ENCODE measurements at places on chromosomes 11 and 22. TPM values are rescaled to one million over a fixed set of nuclear protein-coding genes. Genes with fewer than 3 reads are reported as not detected.

CCDC116 gene
- total RNA-seq = 0.48 TPM

SGSM1 gene
- total RNA-seq = 0.09 TPM

BTBD18 gene
- not detected for total RNA-seq

YAP1 gene
- 0.20 TPM for total RNA-seq

DDIAS gene
- total RNA-seq = 27.8 TPM

- no peak for DNase-seq
Measured at GRCh38 chr11:68140496-68141245, 19.5 kb upstream of the CHKA start.

GRCh38 chr22:23716811-23717801 lies 26.3 kb downstream of the RGL4 start:
- DNase-seq = peak; percentile 88

DNA sequence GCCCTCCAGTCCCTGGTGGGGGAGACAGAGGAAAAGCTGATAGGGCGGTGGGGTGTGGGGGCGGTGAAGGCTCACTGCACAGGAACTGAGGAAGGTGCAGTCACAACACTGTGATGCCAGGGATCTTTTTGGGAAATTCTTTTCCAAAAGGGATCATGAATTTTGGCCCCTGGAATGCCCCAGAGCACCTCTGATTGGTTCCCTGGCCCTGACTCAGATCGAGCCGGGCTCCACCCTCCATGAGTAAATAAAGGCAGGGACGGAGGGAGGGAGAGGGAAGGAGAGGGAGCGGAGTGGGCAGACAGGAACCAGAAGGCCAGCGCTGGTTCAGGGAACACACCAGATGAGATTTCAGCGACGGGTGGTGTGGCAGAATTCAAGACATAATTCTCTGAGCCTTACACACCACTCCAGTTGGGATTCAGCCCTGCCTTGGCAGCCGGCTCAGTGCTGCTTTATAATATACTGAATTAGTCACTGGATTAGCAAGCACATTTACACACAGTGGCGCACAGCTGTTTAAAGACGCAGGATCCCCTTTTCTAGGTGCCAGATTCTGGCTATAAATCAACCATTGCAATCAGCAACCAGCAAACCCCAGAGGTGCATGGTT lies 80.3 kb downstream of the ETS1 start:
- DNase-seq = no peak

DNA sequence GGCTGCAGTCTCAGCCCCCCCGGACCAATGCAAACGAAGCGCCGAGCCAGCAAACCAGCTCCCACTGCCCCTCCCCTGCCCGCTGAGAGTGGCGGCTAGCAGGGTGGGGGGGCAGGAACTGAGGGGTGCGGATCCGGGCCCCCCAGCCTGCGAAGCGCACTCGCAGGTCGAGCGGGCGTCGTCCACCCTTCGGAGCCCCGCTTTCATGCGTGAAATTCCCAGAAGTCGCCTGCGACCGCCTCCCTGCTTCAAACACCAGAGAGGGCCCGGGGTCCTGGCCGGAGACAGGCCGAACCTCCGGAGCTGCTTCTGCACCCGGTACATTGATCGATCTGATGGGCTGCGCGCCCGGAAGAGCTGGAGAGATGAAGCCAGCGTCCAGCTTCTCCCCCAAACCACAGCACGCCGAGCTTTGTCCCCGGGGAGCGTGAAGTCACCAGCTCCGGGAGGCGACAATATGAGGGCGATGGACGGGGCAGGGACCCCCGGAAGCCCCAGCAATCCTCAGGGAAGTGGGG lies 646 bp upstream of the PATZ1 start:
- DNase-seq = peak; percentile 48

GRCh38 chr22:23495614-23496444 lies 84.3 kb downstream of the IGLL1 start:
- no peak for DNase-seq

- DNase-seq = no peak
Measured at GRCh38 chr11:71248656-71249055, 3.7 kb downstream of the SHANK2 start.

DNA sequence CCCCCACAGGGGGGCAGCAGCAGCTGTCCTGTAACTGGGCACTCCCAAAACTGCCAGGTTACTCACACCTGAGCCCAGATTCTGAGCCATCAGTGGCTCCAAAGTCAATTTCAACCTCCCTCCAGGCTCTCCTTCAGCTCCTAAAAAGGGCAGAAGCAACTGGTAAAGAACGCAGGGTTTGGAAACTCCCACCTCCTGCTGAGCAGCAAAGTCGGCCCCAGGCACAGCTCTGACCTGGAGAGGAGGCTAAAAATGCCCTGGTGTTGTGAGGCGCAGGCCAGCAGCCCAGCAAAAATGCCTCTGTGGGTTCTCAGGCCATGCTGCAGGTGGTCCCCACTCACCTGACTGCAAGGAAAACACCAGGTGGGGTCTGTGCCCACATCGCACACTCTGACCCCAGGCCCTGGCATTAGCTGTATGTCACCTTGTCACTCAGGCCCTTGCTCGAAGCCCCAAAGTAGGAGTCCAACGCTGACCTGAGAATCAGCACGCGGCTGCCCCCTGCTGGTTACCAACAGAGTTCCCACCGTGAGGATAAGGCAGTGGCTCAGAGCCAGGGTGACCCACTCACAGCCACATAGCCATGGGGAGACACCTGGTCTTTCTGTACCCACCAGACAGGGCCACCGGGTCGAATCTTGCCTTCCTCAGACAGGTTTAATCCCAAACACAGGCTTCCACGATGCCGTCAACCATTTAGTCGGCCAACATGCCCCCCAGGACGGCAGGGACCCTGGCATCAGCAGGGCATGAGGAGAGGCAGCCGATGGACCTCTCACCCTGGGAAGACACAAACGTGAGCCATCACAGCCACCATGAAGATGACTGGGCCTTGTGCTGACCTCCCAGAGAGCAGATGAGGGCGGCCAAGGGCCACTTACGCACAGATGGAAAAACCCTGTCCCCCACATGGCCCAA lies 11.1 kb downstream of the POLR3H start:
- peak; percentile 38 for DNase-seq

DNA sequence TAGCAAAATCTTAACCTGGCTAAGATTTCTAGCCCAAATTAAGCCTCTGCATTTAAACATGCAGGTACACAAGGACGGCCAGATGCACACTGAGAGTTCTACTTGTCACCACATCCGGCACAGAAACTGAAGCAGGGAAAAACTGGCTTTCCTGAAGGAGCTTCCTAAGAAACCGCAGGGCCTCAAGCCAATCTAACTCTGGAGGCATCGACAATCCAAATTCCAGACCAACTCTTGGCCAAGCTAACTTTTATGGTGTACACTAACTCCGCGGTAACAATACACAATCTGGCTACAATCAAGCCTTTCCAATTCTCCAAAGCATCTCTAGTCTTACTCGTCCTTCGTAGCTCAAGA lies 1.2 kb downstream of the MSANTD2 start:
- no peak for DNase-seq

DNA sequence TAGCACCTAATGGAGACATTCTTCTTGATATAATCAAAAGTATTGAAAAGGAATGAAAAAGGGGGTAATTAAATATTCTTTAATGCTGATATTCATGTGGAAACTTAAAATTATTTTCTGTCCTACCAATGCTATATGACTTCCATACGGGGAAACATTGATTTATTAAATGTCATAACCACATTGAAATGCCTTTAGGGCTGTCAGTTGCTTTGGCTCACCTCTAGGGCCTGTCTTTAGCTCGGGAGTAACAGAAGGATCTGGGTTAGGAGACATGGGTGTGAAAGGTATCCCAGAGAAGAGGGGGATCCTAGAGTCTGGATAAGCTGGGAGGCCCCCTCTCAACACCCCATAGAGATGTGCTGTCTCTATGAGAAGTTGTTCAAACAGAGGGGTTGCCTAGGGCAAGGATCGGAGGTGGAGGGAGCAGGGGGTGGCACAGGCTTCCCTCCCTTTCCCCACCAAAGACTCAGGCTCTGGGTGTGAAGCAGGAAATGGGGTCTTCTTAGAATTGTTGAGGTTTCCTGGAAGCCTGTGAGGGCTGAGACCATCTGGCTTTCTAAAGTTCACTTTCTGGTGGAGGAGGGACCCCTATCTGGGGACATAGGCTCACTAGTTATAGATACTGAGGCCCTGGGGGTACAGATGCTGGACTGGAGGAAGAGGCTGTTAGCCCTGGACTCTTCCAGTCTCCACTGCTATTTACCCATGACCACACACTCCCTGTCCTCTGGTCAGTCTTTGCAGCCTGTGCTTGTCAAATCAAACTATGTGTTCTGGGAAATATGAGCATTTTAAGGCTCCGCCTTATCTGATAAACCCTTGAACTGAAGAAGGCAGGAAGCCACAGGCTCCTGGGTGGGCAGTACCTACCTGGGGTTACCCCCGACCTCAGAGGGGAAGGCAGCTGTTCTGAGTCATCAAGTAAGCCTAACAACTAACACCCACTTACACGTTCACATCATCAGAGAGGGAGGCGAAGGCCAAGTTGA lies 55.8 kb upstream of the RRAS2 start:
- peak; percentile 72 for DNase-seq

DNA sequence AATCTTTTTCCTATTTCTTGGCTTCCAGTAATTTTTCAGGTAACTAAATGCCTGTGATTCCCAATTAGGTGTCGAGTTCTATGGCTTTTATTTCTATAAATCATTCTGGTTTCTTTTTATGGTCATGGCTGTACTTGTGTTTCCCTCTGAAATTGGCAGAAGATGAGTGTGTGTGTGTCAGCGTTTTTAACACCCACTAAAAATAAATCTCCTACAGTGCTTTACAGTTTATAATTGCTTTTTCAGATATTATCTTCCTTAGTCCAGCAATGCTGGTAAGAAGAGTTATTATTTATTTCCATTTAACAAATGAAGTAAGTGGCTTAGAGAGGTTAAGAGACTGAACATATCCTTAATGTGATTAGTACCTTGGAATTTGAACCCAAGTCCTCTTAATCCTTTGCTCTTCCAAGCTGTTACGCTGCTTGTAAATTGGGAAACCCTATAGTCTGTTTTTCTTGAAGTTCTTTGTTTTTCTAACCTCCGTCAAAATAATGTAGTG lies 125.2 kb downstream of the TEAD1 start:
- no peak for DNase-seq

DNA sequence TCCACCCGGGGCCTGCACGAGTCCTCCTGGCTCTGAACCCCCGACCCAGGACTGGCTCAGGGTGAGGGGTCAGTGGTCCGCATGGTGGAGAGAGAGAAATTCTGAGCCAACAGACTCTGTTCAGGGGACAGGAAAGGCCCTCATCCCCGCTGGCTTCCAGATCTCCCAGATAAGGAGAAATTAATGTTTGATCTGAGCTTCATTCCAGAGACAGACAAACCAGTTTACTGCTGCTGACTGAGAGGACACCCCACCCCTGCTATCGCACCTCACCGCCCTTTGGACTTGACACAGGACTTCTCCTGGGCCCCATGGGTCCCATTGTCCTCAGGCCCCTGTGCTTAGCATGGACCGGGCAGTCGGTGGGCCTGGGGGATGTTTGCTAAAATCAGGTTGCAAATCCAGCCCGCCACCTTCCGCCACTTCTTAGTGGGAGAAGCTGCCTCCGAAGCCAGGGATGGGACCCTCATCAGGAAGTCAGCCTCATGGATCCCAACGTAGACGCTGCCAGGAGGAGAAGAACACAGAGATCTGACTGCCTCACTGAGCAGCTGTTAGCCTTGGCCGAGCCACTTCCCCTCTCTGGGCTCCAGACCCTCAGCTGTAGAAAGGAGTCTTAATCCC lies 11.2 kb upstream of the UPK3A start:
- DNase-seq = no peak

DNA sequence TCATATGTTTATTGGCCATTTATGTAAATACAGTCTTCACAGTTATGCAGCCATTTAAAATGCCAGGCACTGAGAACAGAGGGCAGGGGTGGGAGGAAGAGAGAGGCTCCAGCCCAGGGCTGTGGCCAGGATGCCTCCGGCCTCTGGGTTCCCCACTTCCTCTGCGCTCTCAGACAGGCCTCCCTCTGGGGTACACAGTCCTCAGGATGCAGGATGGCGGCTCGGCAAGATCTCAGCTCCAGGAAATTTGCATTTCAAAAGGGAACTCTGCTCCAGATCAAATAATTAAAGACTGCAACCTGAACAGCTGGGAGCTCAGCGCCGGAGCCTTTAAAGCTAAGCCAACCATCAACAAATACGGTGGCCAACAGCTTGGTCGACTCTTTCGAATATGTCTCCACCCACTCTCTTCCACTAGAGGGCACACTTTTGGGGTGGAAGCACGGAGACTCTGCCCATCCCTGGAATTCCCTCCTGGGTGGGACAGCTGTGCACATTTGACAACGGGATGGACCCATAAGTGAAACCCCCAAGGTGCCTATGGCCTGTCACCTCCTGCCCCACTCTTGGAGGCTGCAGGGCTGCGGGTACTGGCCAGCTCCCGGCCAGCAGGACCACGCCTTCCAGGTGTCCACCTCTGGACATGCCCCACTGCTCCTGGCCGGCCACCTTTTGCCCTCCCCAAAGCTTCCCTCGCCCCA lies 1044.7 kb downstream of the BRD1 start:
- no peak for DNase-seq

DNA sequence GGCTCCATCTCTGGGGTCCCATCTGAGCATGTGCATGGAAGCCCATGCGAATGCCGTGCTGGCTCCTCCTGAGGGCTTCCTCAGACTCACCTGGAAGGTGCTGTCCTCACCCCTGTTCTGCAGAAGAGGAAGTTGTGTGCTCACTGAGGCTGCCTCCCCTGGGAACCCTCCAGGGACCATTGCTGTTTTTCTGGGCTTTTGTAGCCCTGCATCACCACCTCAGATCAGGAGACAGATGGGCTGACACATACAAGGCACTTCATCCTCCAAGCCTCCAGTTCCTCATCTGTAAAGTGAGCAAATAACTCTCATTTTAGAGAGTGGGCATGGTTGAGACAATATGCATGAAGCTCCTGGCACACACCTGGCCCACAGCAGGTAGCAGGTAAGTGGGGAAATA lies 12.1 kb upstream of the LRRC32 start:
- no peak for DNase-seq

DNA sequence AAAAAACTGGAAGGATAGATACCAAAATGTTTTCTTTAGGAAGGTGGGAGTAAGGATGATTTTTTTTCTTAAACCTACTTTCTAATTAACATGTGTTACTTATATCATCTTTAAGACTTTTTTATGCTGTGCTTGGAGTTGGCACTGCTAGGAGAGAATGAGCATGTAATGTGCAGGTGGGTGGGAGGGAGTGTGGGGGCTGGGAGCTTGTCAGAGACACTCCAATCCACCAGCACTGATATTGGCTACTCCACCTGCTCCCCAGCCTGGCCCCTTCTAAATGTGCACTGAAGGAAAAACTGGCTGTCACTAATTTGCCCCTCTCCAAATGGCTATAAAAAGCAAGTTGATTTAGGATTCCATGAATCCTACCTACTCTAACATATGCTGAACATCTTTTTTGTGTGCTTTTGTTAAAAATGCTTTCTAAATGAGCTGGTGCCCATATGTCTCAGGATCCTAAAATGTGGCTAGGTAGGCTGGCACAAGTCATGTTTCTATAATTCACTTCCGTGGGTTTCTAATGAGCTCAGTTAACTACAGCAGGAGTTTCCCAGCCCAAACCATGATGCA lies 44.3 kb upstream of the BMAL1 start:
- no peak for DNase-seq

GRCh38 chr11:77467993-77468392 lies 5.9 kb downstream of the PAK1 start:
- no peak for DNase-seq
